ENCODE measurements at places on chromosomes 7 and 10.

DNA sequence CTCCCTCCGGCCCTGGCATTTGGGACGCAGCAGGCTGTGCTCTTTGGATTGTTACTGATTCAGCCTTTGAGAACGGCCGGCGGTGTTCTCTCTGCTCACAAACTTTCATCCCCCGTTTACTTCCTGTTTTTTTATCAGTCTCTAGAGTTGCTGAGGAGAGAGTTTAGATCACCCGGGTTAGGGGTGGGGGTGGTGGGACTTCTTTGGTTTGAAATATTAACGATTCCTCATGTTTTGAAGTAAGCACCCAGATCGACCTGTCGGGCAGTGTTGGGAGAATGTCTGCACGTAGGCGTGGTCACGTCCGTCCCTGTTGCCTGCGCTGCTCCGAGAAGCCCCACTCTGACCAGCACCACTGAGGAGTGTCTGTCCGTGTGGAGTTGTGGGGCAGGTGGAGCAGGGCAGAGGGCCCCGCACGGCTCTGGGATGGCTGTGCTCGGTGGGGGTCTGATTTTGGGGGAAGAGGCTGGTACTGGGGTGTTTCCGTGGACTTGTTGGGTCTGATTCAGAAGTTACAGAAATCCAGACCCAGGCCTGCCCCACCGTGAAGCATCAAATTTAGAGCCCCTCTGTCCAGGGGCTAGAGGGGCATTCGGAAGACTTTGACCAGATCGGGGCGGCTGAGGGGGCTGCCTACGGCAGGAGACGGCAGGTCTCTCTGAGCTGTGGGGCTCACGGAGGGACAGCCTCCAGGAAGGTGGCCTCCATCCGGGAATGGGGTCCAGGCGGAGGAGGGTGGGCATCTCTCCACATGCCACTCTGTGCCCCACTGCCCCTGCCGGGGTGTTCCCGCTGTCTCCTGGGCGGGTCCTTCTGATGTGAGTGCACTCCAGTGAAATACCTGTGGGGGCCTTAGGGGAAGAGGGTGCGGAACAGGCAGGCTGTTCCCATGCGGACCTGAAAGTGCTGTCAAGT lies 7.4 kb downstream of the INPP5A start:
- DNase-seq: no peak

- no peak for DNase-seq
Observed at GRCh38 chr7:95553939-95554338, 42.4 kb downstream of the PDK4 start.

GRCh38 chr7:85426487-85426960 lies 239.7 kb upstream of the SEMA3D start:
- DNase-seq: no peak

DNA sequence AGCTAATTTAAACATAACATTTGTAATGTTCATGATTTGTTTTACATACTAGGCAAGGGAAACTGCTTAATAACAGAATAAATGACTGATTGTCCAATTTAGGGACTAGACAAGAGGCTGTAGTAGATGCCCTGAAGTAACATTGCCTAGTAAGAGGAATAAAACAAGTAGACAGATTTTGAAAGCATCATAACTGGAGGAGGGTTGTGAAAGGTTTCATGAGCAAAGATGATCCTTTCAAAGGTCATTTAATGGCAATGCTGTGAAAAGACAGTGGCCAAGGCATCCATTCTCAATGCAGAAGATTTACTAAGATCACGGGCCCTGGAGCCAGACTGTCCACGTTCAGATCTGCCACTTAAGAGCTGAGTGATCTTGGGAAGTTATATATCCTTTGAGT lies 44.8 kb upstream of the HHEX start:
- no peak for DNase-seq

- peak; percentile 96 for DNase-seq
Observed at GRCh38 chr7:86932038-86932512, 127.4 kb downstream of the ELAPOR2 start.

DNA sequence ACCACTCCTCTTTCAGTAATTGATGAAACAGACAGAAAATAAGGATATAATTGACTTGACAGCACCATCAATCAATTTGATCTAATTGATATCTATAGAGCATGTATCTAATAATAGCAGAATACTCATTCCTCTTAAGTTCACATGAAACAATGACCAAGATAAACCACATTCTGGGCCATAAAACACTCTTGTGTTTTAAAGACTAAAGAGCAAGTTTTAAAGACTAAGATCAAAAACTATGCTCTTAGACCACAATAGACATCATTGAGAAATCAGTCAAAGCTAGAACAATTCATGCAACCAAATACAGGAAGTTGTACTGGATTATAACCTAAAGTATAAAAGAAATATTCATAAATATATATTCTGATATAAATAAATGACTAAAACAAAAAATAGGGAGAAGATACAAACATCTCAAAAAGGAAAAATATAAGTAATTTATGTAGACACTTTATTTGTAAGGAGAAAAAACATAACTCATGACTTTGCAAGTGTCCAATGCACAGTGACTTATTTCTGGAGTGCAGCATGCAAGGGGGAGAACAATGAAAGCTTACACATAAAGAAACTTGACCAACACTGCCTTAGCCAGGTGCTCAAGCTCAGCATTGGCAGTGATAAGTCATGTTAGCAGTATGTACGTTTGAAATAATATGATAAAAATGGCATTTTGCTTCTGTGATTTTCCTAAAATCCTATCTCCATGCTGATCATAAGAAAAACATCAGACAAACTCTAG lies 312.7 kb upstream of the IGFBP3 start:
- DNase-seq: peak; percentile 55

- DNase-seq: no peak
Observed at GRCh38 chr10:124592101-124592500, 130.5 kb downstream of the LHPP start.

- no peak for DNase-seq
Observed at GRCh38 chr10:11150231-11150731, 132.6 kb downstream of the CELF2 start.

DNA sequence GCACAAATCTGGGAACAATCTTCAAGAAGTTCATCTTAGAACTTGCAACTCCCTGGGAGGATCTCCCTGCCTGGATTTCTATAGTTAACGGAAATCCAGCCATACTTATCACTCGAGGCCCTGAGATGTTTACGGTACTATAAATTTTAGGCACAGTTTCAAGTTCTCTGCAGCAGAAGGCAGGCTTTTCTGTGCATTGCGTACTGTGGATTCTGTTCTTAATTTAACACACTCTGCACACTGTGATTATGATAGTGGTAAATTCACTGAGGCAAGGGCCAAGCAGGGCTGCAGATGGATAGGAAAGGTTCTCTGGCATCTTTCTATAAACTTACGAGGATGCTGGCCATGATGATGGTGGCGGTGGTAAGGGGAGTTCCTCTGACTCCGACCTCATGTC lies 10.6 kb downstream of the INHBA start:
- no peak for DNase-seq

- no peak for DNase-seq
Observed at GRCh38 chr7:152292897-152293296, 142.9 kb downstream of the KMT2C start.

DNA sequence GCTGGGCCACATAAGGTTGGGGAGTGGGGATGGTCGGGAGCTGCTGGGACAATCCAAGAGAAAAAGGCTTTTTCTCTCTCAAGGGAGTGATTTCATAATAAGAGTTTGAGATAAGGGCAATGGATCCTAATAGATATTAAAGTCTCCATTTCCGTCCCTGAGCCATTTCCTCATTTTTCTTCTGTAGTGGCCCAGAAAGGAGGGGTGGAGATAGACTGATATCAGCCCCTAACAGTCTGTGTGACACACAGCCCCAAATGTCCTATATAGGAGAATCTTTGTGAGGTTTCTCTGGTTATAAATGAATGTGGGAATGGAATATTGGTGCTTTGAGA lies 35.2 kb downstream of the PRSS2 start:
- DNase-seq: no peak

- no peak for DNase-seq
Observed at GRCh38 chr10:21744223-21744622, 210.2 kb downstream of the MLLT10 start.

DNA sequence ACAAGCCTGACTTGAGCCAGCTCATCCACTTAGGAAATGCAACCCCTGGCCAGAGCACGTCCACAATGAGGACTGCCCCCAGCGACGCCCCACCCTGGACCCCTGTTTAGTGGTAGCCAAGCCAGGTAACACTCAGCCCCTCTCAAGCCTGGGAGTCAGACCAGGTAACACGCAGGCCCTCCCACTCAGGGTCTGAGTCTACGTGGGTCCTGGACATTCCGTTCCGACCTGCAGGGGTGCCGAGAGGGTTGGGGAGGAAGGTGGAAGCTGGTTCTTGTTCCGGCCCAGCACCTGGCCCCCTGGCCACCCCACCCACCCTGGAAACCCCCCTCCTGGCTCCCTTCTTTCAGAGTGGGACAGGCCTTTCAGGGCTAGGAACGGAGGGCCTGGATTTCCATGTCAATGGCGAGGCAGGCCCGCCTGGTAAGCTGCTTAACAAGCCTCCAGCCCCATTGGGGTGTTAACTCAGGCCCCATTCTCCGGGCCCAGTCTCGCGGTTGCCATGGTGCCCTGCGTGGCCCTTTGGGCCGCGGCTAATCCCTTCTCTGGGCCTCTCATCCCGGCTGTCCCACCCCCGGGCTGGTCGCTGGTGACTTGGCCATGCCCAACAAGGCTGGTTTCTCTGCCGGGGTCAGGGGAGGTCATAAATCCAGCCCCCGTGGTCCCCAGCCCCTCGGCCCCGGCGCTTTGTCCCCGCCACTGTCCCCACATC lies 19.7 kb upstream of the LFNG start:
- DNase-seq: no peak

DNA sequence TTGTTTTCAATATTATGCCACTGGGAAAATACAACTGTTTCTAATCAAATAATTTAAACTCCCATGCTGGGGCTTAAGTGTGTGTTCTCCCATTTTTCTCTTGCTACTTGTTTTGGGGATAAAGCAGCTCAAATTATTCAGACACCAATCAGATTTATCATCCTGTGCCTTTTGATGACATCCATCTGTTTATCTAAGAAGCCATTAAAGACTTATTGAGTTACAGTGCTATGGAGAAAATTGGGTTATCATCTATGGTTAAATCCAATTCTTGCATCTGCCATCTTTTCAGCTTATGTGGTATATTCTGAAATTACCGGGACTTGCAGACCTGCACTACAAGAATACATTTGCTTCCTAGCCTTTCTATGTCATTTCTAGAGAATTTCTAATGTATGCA lies 401.2 kb downstream of the GFRA1 start:
- DNase-seq: no peak

DNA sequence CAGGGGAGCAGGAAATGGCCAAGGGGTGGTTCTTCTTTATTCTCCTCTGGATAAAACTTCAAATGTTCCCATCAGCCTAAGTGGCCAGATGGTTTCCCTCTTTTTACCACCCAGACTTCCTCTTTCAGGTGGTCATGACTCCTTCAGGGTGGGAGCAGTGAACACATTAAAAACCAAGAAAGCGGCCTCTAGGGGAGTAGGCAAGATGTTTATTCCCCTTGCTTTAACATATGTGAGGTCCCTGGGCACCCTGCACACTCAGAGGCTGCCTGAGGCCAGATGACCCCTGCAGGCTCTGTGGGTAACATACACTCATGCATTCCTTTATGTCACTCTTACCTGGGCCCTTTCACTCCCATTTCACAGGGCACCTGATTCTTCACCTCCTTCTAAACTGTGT lies 357.4 kb downstream of the ABCA13 start:
- DNase-seq: no peak

Measured in fibroblast of skin of right biceps (primary cell).